Epithelial cell of proximal tubule (primary cell): ENCODE measurements at places on chromosomes 7 and 10.

DNA sequence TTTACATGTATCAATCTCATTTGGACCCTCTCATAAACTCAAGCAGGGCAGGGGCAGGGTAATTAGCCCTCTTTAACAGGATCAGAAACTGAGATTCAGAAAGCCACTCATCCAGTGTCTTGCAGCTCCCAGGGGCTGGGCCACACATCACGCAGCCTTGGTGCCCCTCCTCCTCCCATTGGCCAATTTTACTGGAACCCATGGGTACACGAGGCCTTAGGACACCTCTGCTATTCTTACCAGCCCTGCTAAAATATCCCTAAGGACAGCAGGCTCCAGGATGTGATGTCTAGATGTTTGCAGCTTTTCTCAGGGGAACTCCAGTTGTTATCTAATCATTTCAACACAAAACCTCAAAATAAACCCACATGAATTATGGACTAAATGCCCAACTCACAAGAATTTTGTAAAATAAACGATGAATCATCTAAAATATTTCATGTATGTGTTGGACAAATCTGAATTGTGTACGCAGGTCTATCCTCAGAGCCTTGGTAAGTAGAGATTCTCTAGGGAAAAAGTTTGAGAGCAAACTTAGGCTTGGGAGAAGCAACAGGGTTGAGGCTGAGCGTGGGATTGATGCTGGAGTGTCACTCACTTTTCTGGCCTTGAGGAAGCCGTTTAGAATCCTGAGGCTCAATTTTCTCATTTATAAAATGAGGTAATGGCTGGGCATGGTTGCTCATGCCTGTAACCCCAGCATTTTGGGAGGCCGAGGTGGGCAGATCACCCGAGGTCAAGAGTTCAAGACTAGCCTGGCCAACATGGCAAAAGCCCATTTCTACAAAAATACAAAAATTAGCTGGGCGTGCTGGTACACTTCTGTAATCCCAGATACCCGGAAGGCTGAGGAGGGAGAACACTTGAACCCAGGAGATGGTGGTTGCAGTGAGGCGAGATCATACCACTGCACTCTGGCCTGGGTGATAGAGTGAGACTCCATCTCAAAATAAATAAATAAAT lies 69.7 kb upstream of the TNS3 start:
- DNase-seq: no peak

DNA sequence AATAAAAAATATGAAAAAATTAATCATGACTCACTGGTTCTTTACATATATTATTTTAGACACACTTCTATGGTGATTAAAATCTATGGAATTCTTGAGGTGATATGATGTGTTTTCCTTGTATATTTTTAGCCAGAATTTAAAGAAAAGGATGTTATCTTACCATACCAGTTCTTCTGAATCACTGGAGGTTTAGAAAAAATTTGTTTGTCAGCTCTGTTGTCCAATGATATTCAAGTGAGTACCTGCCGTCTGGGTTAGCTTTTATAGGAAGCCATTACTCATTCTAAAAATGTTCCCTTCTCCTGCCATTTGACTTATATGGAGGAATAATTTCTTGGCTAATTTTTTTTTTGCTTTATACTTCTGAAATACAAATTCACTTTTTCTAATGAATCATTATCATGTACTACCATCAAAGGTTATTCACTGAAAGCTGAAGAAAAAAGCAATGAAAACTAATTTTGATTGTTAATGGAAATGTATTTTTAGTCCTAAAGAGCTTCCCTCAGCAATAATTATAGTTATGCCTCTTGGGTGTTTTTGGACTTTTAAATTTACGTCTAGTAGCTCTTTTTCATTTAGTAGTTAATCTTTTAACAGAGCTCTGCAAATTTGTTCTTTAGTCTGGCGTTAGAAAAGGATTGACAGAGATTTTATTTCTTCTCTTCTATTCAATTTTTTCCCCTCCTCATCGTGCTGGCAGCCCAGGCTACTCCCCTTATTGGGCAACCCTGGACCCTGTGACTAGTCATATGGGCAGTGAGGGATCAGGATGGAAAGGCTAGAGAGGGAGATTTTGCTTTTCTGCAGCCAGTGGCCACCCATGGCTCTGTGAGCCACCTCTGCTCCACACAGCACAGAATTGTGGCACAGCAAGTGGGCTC lies 434.2 kb downstream of the LRMDA start:
- no peak for DNase-seq

- no peak for DNase-seq
These were observed 43.7 kb upstream of the DGKI start for GRCh38 chr7:137890449-137890921.

DNA sequence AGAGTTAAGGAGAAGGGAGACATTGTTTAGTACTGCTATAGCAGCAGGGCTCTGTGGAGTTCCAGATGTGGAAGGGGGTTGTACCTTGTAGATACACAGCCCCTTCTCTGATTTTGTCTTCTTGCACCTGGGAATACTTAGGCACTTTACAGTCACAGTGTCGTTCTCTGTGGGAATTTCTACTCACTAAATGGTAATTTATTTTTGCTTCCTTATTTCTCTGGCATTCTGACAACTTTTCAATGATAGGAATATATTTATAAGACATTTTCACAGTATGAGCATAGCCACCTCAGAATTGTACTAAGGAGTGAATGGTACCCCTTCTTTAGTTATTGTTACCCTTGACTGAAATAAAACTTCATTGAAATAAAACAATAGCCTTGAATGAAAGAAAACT lies 132.8 kb downstream of the SUGCT start:
- no peak for DNase-seq

GRCh38 chr7:108487646-108488045 lies 31.4 kb upstream of the NRCAM start:
- no peak for DNase-seq
